Stimulated activated CD8-positive, alpha-beta memory T cell treated with anti-CD3 and anti-CD28 coated beads, Interleukin-7, amount 100 ng/mL, for 1 hour (primary cell): ENCODE measurements at places on chromosomes 3 and 15.

DNA sequence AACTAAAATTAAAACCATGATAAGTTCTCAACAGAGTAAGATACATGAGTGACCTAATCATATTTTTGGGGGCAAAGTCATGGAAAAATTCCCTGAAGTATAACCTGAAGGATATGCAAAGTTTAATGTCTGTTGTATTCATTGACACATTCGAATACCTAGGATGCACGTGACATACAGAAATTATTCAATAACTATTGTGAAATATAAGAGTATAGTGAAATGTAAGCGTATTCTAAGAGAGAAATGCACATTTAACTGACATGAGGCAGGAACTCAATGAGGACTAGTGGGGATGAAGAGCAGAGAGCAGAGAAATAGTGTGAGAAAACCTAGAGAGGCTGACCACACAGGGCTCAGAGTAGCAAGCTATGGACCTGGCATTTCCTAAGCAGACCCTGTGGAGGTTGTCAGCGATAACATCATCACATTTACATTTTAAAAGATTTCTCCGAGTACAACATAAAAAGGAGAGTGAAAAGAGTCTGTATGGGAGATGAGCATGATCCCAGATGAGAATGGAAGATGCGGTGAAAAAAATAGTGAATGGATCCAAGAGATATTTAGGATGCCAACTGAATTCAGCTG lies 588.8 kb downstream of the MAGI1 start:
- DNase-seq, result no peak

DNA sequence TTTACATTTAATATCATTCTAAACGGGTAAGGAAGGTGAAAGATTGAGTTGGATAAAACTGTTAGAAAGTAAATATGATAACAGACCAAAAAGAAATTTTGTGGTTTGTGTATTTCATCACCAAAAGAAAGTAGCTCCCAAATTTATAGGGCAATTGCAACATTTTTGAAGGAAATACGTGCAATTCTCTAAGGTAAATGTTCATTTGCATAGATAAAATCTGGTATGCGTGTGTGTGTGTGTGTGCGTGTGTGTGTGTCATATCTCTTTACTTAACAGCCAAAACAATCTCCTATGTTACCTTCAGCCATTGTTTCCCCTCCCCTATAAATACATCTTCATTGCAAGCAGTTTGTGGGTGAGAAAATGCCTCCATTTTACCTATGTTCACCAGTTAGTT lies 208.4 kb downstream of the TNIK start:
- no peak for DNase-seq

GRCh38 chr15:59366333-59367021 lies 6.2 kb downstream of the MYO1E start:
- DNase-seq, result no peak

DNA sequence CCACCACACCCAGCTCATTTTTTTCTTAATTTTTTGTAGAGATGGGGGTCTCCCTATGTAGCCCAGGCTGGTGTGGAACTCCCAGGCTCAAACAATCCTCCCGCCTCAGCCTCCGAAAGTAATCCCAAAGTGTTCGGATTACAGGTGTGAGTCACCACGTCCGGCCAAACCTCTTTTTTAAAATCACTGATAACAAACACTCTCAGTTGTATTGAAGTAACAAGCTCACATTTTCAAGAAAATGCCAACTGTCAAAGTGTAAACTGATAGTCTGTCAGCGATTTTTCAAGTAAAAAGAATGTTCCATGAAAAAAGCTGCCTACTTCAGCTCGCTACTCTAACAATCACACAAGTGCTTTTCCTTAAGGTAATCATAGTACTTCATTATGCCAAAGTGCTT lies 33.4 kb downstream of the UBXN7 start:
- DNase-seq, result no peak

GRCh38 chr15:39281094-39281493 lies 299.8 kb upstream of the THBS1 start:
- DNase-seq, result no peak

DNA sequence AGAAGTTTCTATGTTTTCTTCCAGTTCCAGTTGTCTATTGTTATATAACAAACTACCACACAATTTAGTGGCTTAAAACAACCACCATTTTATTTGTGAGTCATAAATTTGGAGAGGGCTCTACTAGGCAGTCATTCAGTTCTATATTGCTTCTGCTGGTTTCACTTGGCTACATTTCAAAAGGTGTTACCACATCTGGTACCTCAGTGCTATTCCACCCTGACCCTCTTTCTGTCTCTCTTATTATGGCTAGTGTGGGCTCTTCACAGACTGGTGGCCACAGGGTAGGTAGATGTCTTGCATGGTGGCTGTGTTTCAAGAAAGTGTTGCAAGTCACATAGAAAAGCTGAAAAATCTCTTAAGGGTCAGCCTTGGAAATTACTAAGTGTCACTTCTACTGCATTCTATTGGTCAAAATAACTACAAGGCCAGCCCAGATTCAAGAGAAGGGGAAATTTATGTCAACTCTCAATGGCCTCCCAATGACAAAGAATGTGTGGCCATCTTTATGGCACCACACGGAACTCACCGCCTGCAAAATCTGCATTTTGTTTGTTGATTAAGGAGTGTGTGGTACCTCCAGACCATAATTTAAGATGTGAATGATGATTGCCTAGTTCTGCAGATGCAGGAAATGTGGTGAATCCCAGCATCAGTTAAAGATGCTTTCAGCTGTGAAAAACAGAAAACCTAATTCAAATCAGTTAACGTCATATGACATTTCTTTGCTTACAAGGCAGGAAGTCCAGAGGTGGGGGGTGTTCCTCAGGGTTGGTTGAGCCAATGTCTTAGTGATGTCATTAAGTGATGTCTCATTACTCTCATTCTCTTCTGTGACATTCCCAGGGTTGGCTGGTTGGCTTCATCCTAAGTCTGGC lies 105.8 kb upstream of the RASGRP1 start:
- DNase-seq, result no peak

GRCh38 chr15:74403991-74404563 lies 29.7 kb downstream of the SEMA7A start:
- no peak for DNase-seq

- no peak for DNase-seq
Measured at GRCh38 chr15:30670056-30670455, 44.1 kb downstream of the ARHGAP11B start.

GRCh38 chr3:189710620-189711402 lies 79.6 kb downstream of the TP63 start:
- no peak for DNase-seq

DNA sequence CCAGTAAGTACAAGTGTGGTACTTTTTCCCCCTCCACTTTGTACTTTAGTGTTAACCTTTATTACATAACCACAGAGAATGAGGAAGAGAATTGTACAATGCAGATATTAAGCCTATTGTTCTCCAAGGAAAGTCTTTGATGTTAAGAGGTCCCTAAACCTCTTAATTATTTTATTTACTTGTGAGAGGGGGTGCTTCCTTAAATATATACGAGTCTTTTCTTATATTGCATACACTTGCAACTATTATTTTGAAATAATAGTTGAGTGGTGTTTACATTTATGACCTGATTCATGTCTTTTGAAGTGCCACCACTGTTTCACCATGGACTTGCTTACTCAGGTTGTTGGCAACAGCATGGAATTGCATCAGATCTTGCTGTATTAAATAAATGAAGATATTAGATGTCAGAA lies 10.1 kb downstream of the USP3 start:
- no peak for DNase-seq

DNA sequence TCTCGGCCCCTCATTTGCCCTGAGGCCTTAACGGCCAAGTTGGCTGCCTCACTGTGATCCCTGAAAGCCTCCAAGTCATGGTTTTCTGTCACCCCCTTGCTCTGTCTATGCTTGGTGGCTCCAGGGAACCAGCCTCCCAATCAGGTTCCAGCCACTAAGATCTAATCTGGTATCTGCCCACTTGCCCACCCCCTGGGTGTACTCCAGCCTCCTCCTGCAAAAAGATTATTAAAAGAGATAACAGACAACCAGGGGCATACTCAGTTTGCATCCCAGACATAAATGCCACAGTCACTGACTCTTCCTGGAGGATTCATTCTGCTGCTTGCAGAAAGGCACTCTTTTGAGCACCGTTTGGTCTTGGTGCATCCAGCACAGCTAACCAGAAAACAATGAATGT lies 103.9 kb downstream of the NTRK3 start:
- DNase-seq, result no peak

DNA sequence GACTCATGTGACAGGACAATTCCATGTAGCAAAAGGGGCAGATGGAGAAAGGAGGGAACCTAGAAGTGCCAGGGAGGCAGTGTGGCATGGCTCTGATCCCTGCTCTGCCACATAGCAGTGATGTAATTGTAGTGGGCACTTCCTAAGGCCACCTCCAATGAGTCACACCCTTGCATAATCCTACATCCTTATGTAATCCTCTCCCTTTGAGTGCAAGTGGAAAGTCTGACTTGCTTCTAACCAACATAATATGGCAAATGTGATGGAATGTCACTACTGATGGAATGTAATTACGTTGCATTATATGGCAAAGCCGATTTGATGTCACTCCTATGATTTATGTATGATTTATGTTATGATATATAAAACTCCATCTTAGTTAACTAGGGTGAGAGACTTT lies 72.9 kb upstream of the ATP2C1 start:
- no peak for DNase-seq

DNA sequence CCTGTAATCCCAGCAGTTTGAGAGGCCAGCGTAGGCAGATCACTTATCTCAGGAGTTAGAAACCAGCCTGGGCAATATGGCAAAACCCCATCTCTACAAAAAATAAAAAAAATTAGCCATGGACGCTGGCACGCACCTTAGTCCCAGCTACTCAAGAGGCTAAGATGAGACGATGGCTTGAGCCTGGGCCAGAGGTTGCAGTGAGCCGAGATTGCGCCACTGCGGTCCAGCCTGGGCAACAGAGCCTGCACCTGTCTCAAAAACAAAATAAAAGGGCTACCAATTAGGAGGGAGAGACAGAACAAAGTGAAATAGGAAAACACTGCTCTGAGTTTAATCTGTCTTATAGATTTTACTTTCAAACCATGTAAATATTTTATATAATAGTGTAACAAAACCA lies 33.8 kb downstream of the MSL2 start:
- no peak for DNase-seq

- DNase-seq, result no peak
Measured at GRCh38 chr3:104367000-104367399, 999.7 kb upstream of the ALCAM start.

DNA sequence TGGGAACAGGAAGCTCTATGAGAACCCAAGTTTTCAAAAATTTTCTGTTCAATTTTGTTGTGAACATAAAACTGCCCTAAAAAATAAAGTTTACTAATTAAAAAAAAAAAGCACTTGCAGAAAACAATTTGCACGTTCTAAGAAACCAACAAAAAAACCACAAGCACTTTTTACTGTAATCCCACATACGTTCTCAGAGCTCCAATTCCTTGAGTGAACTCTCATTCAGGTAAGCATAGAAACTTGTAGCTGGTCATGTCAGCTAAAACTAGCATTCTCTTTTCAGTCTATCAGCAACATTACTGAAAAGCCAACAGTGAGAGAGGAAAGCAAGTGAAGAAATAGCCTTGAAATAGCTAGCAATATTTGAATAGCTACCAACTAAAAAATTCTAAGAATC lies 11.5 kb upstream of the TMF1 start:
- DNase-seq, result no peak

DNA sequence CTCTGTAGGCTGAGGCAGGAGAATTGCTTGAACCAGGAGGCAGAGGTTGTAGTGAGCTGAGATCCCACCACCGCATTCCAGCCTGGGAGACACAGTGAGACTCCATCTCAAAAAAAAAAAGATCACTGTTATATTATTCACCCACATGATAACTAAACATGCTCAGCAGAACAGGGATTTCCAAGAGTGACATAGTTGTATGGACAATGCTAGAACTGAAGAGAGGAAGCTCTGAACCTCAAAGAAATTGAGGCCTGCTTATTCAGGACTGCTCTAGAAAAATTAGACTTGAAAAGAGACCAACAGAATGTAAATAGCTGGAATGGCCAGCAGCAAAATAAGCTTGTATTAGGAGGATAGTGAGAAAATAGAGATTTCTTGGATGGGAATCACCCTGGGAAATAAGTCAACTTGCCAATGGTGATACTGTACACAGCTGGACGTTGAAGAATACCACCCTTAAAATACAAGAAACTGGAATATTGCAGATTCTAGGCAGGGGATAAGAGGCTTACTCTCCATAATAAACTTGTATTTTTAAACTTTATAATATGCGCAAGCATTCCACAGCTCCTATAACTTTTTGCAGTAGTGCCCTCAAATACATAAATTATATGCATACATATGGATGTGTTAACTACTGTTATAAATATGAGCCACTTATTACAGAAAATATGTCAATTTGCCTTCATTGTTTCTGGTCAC lies 28.2 kb downstream of the PIK3CB start:
- DNase-seq, result no peak

GRCh38 chr3:97076673-97077072 lies 262.3 kb downstream of the EPHA6 start:
- no peak for DNase-seq

GRCh38 chr3:177144922-177145321 lies 52.4 kb downstream of the TBL1XR1 start:
- DNase-seq, result no peak

DNA sequence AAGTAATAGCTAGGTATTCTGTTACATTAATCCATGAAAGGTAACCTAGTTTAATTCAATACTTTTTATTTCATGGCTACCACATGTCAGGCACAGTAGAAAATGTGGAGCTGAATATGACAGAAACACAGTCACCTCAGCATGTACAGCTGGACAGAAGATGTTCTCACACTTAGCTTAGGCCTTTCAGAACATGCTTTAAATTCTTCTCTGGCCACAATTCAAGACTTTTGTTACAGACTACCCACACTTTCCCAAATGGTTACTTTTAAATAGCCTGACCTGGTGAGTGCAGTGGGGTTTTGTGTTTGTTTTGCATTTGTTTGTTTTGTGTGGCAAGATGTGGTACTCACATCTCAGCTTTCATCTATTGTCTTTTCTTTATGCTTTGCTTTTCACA lies 1079.5 kb downstream of the IGSF11 start:
- no peak for DNase-seq

GRCh38 chr15:28875461-28876000 lies 10.2 kb upstream of the APBA2 start:
- no peak for DNase-seq

DNA sequence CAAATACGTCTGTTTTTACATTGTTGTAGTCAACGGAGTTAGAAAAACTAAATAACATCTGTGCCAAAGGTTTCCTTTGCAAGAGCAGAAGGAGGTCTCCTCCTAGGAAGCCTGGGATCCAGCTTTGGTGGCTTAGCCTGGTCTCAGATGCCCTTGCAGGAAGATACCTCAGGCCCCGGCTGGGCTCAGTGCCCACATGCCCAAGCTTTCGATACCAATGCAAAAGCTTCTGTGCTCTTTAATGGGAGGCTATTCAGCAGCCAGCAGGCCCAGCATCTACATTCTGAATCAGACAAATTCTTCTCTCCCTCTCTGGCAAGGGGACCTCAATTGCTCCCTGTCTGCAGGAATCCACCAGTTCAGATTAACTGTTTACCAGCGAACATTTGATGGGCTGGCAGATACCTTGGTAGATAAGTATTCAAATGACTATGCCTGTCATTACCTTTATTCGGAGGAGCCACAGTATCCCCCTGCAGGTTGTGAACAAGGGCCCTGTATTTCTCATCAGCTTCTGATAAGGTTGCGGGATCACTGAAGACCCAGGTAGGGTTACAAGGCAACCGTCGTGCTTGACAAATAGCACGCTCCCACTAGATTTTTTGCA lies 180.1 kb upstream of the KBTBD8 start:
- no peak for DNase-seq

- no peak for DNase-seq
Measured at GRCh38 chr3:17179381-17180205, 294.8 kb downstream of the PLCL2 start.

GRCh38 chr15:55673287-55673686 lies 69.7 kb downstream of the PRTG start:
- no peak for DNase-seq

GRCh38 chr3:37753428-37753827 lies 108.3 kb upstream of the CTDSPL start:
- DNase-seq, result no peak
